ENCODE measurements at places on chromosomes 3 and 15. TPM values are rescaled to one million over a fixed set of nuclear protein-coding genes. Genes with fewer than 3 reads are reported as not detected.
A peak's percentile ranks its signal among the peaks of the same experiment; 100 is the strongest.

The SPSB4 gene
- 7.1 TPM for total RNA-seq

The PDCD7 gene
- 17.9 TPM for total RNA-seq

The SUCNR1 gene
- total RNA-seq, result 0.35 TPM

DNA sequence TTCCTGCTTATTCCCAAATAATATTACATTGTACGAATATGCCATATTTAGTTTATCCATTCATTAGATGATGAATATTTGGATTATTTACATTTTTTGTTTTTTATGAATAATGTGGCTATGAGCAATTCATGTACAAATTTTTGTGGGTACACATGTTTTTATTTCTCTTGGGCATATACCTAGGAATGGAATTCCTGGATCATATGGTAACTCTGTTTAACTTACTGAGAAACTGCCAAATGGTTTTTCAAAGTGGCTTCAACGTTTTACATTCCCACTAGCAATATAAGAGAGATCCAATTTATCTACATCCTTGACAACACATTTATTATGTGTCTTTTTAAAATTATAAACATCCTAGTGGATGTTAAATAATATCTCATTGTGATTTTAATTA is 362.0 kb upstream of the TMCO5A start:
- DNase-seq, result no peak

DNA sequence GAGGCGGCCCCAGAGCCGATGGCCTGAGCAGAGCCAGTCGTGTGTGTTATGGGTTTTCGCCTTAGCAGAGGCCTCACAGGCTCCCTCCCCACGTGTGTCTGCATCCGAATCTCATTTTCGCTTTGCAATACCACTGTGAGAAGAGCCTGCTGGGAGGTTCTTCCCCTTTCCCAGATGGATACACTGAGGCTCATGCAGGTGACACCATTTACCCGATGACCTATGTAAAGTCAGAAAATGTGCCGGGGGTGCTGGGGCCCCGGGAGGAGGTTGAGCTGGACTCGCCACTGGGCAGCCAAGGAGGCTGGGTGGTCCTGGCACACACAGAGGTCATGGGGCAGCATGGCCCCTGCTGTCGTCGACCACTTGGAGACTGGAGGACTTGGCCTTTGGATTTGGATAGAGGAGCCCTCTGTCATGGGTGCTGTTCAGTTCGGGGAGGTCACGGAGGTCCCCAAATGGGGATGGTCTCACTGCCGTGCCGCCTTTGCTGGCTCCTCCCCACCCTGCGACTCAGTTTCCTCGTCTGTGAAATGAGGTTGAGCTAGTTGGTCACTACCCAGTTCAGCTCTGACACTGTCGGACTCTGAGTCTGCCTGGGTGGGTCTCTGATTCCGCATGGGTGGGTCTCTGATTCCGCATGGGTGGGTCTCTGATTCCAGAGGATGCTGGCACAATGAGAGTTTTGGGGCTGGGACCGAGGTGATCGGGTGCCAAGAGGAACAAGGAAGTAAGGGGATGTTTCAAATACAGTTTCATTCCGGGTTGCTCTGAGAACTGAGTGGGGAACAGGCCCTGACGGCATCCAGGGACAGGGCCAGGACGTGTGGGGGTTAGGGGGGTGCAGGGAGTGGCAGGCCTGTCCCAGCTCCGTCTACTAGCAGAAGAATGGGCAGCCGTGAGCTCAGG is 23.2 kb upstream of the MUC4 start:
- no peak for DNase-seq

DNA sequence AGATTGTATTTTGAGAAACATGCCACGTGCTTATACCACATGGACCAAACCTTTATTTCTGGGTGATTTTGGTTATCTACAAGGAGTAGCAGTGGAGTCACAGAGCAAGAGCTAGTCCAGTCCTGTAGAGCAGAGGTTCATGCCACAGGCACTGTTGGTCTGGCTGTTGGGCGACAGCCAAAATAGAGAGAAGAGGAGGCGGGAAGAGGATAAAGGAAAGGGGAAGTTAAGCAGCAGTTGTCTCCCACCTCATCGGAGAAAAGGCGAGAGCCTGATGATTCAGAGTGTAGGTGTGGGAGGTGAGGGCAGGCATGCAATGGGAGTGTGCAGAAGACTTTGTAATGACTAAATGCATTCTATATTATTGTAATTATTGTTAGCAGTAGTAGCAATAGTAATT is 237.5 kb upstream of the ROPN1 start:
- no peak for DNase-seq

- DNase-seq, result peak; percentile 74
Observed at GRCh38 chr3:188152660-188153436, 1.1 kb upstream of the LPP start.

- DNase-seq, result peak; percentile 85
Observed at GRCh38 chr15:101167753-101168462, 83.9 kb downstream of the CHSY1 start.

GRCh38 chr3:100915706-100916495 is 77.3 kb downstream of the ABI3BP start:
- no peak for DNase-seq

GRCh38 chr3:294096-294495 is 97.5 kb downstream of the CHL1 start:
- DNase-seq, result no peak

DNA sequence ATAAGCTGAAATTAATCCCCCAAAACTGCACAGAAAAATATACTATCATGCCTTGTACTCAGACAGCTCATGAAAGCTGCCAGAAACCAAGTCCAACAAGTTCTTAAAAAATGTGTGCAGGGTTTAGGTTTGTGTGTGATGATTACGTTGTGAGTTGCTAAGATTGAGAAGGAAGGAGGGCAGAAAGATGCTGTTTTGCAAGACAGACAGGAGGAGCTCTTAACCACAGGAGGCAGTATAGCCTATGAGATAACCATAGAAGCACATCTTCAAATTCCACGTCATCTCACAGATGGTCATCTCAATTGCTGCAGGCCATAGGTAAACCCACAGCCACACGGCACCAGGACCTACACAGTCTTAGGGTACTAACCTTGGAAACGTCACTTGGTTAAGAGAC is 191.9 kb downstream of the STT3B start:
- no peak for DNase-seq
